Left renal pelvis (tissue), 4 donors: ENCODE measurements at places on chromosomes 1 and 21. TPM values are rescaled to one million over a fixed set of nuclear protein-coding genes. Genes with fewer than 3 reads are reported as not detected.

ELAVL4 gene
- polyA plus RNA-seq = 5.7 TPM

S100A12 gene
- polyA plus RNA-seq = not detected

CELA2B gene
- polyA plus RNA-seq = 0.41 TPM

RUNX3 gene
- polyA plus RNA-seq = 0.41 TPM

TLR5 gene
- polyA plus RNA-seq = 6.8 TPM

RIMKLA gene
- 0.60 TPM for polyA plus RNA-seq

ANXA9 gene
- polyA plus RNA-seq = 15.8 TPM

GJA9 gene
- polyA plus RNA-seq = 0.30 TPM

PKLR gene
- 8.7 TPM for polyA plus RNA-seq

C8A gene
- polyA plus RNA-seq = not detected

MYOG gene
- 0.19 TPM for polyA plus RNA-seq

PKP1 gene
- polyA plus RNA-seq = 0.10 TPM

TAS1R1 gene
- polyA plus RNA-seq = 0.15 TPM
